Stimulated activated CD8-positive, alpha-beta memory T cell treated with anti-CD3 and anti-CD28 coated beads, Interleukin-2, amount 100 ng/mL, for 1 hour (primary cell): ENCODE measurements at places on chromosomes 3 and 15.

- DNase-seq, result no peak
These were observed 19.0 kb upstream of the PRICKLE2 start for GRCh38 chr3:64244011-64244942.

- no peak for DNase-seq
These were observed 123.4 kb upstream of the MB21D2 start for GRCh38 chr3:193040836-193041672.

GRCh38 chr15:69509131-69509530, 56.5 kb downstream of the RPLP1 start:
- DNase-seq, result no peak

GRCh38 chr3:76912841-76913383, 127.0 kb upstream of the ROBO2 start:
- DNase-seq, result no peak

- DNase-seq, result no peak
These were observed 200.5 kb downstream of the AKAP13 start for GRCh38 chr15:85580879-85581278.

DNA sequence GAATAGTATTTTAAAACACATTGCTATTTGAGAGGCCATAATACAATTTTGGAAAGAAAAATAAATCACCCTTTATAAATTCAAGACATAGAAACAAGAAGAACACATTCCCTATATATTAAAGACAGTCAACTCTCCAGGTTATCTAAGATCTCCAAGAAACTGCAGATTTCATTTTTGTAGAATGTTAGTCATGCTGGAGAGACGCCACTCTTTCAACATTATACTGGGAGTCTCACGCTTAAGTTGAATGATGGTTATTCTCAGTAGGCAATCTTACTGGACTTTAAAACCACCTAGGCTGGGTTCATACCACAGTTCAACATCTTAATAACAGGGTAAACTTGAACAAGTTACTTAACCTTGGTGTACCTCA, 3.6 kb upstream of the CHRM5 start:
- no peak for DNase-seq

DNA sequence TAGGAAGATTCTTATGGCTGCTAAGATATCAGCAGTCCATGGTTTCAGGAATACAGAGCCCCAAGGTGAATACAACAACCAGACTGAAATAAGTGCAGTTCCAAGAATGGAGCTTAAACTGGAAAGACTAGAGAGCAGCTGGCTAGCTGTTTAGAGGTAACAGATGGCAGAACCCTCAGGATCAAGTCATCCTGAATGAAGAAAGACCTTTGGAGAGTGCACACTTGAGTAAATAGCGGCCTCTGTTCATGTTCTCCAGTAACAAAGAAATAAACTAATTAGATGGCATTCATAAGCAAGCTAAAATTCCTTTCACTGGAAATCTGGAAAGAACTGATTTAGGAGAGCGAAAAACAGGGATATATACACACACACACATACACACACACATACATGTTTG, 968.4 kb downstream of the FHIT start:
- DNase-seq, result no peak

GRCh38 chr3:119945291-119945690, 149.0 kb downstream of the GSK3B start:
- DNase-seq, result no peak
